ENCODE measurements at places on chromosomes 7 and 10.

DNA sequence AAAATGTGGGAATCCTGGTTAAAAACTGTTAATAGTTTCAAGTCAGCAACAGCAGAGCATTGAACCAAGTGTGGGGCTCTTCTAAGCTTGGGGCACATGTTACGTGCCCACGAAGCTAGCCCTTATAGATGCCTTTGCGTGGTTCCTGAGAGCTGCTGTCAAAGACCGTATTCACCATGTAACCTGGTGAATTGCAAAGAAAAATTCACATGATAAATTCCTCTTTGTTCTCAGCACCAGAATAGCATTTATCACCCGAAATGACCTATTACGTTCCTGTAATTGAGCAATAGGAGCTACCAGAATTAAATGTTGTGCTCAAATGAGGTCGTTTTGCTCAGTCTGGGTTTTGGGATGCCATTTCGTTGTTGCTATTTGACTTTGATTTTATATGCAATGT, 202.6 kb upstream of the PRPS1L1 start:
- DNase-seq, result no peak

GRCh38 chr10:132048294-132048667, 17.5 kb upstream of the JAKMIP3 start:
- no peak for DNase-seq

DNA sequence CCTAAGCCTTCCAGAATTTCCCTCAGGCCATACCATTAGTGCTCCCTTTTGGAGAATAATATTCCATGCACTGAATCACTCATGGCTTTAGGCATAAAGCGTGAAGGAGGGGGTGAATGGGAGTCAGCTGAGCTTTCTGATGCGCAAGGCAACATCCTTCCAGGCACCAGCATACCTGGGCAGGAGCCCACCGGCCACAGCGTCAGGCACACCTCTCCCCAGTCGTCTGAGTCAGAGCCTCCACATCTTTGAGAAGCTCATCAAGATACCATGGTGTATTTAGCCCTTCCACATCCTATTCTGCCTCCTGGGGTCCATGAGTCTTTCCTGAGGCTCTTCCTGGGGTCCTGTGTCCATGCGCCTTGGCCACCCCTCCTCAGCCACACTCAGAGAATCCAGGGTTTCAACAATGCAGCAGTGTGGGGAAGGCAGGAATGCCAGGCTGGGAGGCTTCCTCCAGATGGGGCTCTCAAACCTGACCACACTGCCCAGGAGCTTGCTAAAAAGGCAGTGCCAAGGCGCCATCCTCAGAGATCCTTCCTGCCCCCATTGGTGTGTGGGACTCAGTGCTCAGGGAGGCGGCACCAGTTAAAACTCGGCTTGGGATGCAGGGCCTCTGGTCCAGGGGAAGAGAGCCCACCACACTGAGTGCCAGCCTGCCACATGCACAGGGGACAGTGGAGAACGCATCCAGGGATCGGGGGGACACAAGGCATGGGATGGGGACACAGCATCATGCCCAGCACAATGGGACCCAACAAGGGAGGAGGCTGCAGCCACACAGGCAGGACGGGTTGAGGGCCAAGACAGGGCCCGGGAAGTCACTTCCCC, 31.6 kb downstream of the RASGEF1A start:
- DNase-seq, result no peak

- no peak for DNase-seq
Measured at GRCh38 chr7:33054261-33054964, 8.2 kb downstream of the NT5C3A start.

DNA sequence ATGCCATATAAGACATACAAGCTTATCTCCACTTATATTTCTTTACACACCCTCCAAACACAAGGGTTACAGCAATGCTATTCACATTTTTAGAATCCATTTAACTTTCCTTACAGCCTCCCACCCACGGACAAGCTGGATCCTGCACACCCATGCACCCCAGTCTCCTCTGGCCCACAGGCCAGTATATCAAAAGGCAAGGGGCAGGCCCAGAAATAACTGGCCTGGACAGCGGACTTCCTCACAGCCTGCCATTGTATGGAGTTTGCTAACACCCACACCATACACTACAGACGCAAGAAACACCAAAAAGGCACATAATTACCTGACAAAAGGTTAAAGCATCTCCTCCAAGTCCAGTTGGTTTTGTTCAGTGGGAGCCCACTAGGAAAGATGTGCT, 12.0 kb downstream of the HOXA4 start:
- DNase-seq, result no peak

DNA sequence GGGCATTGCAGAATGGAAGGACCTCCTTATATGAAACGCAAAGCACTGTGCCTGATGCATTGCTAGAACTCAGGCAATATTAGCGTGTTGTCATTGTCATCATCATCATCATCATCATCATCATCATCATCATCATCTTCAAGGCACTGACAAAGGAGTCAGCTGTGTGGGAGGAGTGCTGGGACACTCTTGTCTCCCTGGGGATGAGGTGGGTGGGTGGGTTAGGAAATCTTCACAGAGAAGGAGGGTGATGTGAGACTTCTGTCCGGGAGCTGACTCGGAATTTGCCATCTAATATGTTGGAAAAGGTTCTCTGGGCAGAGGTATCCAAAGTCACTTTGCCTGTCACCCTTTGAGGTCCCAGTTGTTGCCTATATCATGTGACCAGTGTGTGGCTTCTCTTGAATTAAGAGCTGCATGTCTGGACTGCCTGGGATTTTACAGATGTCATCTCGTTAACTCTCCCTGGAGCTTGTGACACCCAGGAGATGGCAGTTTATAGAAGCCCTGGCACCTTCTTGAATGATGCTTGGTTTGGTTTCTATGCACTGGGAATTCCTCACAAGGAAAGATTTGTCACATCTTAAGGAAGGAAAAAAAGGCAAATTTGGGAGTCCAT, 7.1 kb downstream of the HTRA1 start:
- DNase-seq, result no peak

GRCh38 chr7:137342265-137342664, 1.3 kb downstream of the PTN start:
- no peak for DNase-seq

DNA sequence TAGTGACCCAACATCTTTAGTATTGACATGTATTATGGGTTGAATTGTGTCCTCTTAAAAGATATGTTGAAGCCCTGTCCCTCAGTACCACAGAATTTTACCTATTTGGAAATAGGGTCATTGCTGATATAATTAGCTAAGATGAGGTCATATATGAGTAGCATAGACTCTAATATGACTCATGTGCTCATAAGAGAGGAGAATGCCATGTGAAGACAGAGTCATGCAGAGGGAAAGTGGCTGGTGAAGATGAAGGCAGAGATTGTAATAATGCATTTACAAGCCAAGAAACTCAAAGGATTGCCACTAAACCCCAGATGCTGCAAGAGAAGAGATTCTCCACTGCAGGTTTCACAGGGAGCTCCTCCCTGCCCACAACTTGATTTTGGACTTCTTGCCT, 496.4 kb downstream of the KIF20B start:
- no peak for DNase-seq

GRCh38 chr10:34200355-34200901, 614.7 kb downstream of the PARD3 start:
- DNase-seq, result no peak

GRCh38 chr10:70284542-70285475, 1.0 kb upstream of the NPFFR1 start:
- no peak for DNase-seq

GRCh38 chr7:132438926-132439325, 137.3 kb downstream of the PLXNA4 start:
- no peak for DNase-seq

GRCh38 chr10:6751363-6751762, 171.3 kb upstream of the PRKCQ start:
- no peak for DNase-seq

DNA sequence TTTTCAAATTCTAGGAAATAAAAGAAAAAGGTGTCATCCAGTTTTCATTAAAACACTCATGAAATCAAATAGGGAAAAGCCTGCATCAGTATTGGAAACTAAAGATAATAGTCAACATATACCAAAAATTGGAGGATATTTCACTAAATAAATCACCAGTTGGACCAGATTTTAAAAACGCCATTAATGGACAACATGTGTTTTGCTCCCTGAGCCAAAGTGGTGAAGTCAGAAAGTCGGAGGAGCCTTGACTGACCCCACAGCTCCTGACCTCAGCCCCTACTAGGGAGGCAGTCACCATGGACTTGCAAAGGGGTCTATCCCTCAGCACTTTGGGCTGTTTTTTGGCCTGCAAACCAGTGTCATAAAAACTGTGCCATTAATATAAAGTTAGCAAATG, 98.3 kb upstream of the SEC61G start:
- DNase-seq, result no peak

DNA sequence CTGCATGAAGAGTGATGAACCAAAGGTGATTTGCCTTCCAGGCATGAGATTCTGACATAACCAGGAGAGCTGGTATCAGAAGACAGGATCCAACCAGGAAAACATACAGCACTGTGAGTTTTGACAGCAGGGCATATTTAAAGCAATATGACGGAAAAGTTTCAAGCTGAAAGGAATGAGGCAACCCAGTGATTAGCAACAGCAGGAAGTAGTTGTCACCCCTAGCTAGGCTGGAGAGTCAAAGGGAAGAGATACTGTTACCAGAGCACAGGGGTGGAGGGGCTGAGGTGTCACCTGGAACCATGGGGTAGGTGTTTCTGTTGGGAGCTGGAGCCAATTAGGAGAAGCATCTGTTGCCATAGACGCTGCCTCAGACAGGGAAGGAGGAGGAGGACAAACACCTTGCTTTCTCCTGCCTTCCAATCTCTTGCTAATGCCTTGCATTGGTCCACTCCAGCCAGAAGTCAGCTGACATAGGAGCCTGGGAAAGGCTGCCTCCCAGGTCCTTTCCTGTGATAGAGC, 125.4 kb upstream of the SORCS3 start:
- DNase-seq, result no peak

DNA sequence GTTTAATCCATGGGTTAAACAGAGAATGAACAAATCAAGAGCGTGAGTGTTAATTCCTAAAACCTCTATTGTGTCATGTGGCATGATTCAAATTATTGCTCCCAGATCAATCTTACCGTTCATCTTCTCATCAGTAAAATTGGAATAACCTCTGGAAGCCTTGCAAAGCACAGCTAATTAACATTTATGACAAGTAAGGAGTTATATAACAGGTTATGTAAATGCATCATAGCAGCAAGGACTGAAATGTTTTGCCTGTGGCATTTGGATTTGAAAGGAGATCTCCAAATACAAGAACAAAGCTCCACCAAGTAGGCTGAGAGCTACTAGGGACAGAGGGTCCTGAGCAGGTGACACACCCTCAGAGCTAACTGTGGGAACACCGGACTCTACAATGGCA, 502.9 kb upstream of the CELF2 start:
- DNase-seq, result no peak

DNA sequence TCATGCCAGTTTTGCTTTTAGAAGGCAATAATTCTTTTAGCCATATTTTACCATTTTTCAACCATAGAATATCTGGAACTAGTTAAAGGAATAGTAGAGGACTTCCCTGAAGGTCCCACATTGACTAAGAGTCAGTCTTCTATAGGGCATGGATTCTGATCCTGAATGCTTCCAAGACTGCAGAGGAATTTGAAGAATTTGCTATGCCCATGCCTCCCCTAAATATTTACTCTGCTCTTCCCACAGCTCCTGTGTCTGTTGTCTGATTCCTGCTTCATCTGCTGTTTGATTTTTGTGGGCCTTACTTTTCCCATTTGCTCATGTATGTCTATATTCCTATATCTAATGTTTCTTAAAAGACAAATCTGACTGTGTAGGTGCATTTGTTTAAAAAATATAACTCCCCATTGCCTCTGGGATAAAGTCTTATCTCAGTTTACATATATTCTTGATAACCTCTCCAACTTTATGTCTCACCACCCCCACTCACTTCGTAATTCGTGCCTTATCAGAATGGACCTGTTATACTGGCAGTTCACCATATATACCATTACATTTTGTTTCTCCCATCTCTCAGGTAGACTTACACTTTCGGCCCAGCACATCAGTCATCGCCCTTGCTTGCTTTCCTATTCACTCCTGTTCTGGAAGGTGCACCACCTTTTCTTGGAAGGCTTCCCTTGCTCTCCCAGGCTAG, 33.9 kb downstream of the LRRC4 start:
- no peak for DNase-seq

- DNase-seq, result no peak
Measured at GRCh38 chr7:309586-310228, 19.7 kb downstream of the FOXL3 start.

DNA sequence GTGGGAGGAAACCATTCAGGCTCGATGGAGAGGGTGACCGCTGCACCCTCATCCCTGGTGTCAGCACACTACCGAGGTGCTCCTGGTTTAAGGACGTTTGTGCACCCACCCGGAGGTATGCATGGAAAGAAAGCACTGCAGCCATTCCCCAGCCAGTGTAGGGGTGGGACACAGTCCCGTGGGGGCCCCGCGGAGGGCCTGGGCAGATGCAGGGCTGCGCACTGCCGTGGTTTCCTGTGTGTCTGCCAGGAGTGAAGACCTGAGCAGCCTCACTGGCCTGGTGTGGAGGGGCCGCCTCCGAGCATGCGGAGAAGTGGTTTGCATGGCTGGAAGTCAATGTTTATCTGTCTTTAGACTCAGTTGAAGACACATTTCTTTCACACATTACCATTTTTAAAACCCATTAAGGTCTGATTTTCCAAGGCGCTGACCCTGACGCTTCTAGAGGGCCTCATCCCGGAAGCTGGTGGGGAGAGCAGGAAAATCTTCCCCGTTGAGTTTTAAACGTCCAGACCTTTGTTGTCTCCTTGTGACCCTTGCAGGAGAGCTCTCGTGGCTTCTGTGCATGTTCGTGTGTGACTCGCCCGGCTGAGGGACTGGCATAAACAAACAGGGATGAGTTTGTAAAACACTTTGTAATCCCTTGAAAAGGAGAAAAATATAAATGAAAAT, 188.1 kb downstream of the MGMT start:
- DNase-seq, result no peak

DNA sequence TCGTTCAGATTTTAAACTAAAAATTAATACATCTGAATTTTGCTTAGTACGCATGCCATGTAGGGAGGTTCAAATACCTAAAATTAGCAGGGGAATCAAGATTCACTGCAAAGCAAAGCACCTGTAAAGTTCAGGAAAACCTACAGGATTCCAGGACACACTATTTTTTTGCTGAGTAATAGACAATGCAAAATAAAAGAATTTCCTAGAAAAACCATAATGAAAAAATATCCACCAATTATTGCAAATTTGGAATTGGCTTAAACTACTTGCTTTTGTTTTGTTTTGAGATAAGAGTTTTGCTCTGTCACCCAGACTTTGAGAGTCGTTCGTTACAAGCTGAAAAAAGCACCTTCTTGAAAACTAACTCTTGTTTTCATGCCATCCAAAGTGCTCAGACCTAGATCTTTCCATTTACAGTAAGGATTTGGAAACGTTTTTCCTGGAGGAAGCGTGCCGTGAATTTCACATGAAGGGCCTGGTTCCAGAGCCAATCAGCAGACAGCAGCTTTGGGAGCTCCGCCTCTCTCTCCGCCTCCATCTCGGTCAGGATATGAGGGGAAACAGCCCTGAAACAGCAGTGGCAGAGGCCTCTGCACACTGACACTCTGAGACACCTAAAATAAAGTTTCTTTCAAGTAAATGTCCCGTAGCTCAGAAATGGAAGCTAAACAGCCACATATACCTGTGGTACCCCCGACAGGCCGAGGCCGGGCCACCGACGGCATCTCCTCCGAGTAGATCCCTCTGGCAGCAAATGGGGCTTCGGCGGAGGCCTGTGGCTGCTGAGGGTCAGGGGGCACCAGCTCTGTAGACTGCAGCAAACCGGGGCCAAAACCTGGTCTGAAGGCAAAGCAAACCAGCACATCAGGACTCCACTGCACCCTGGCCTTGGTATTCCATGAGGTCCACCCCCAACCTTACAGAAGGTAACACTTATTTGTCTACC, 45.9 kb upstream of the ATP6V0A4 start:
- DNase-seq, result no peak
